GM20000 (cell line): ENCODE measurements at places on chromosomes 16 and 17.

DNA sequence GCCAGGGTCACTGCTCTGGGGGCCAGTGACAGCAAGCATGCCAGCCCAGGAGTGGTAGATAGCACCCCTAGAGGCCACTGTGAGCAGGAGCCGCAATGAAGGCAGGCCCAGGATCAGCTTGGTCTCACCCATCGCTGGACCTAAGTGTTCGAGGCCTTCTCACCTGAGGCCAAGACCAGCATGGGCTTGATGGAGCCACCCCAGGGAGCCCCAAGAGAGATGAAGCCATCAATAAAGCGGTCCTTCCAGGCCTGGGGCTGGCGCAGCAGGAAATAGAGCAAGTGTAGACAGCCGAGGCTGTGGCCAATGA is 1.8 kb downstream of the LCAT start:
- DNase-seq, result peak; percentile 78

- DNase-seq, result no peak
Measured at GRCh38 chr17:47686664-47687327, 7.2 kb upstream of the TBKBP1 start.

DNA sequence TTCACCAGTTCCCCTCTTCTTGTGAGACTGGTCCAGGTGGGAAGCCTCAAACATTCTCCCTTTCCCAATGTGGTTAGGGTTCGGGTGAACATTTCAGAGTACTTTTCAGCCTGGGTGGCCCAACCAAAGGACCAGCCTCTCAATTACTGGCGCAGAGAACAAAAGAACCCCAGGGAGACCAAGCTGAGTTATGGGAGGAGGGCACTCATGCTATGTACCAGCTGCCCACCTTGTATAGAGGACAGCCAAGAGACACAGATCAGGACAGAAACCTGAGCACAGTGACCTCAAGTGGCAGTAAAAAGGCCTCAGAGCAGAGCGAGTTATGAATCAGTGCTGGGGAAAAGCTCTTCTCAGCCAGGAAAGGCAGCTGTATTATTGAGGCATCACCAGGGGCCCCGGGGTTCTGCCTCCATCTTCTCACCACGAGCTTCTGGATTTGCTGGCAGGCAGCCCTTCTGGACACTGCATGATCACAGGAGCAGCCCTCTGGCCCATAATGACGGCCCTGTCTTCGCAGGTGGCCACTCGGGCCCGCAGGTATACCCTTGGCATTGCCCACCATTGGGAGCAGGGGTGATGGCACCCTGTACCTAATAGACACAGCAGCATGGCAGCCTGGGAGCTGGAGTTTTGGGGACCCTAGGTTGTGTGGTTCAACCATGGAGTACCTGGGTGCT is 3.8 kb downstream of the G6PC3 start:
- DNase-seq, result no peak

DNA sequence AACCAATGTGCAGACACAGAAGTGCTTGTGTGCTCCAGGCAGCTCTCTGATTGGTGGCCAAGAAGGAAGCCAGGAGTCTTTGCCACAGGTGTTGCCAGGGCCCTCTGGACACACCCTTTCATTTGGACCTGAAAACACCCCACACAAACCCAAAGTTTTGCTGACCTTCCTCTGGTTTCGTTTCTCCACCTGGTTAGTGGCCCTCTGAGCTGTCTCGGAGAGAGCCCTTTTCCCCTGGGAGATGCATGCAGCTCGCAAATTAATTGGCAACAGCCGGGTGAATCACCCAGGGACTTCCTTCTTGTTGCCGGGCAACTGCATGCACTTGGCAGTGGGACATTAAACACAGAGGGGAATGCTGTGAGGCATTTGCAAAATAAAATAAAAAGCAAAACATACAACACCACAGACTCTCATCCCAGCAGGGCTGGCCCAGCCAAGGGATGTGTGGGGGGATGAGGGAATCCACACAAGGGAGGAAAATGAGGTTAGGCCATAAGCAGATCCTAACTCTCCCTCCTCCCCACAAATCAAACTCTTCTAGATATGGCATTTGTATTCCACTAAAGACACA is 286.6 kb downstream of the SOX9 start:
- peak; percentile 63 for DNase-seq

- peak; percentile 40 for DNase-seq
Measured at GRCh38 chr16:48608871-48609651, 919 bp downstream of the N4BP1 start.

GRCh38 chr17:38442548-38442947 is 14.3 kb downstream of the ARHGAP23 start:
- no peak for DNase-seq

GRCh38 chr16:10338426-10338825 is 47.4 kb upstream of the ATF7IP2 start:
- no peak for DNase-seq

DNA sequence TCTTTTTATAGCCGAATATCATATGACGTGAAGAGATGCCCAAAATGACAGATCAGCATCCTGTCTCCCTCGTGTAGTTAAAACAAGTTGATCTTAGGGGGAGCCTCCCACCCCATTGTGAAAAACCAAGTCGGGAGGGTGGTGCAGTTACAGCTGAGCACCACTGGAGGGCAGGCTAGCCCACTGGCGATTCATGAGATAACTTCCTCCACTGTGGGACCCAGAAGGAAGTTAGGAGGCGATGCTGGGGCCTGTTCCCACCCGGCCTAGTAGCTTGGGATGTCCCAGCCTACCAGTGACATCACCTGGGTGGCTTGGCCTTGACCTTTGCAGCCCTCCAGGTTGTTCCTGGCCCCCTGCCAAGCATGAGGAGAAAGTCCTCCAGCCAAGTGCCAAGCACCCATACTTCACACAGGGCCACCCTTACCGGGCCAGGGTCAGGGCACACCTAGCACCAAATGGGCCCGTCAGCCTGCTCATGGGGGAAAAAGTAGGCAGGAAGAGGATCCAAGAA is 8.1 kb upstream of the CPNE2 start:
- peak; percentile 88 for DNase-seq

DNA sequence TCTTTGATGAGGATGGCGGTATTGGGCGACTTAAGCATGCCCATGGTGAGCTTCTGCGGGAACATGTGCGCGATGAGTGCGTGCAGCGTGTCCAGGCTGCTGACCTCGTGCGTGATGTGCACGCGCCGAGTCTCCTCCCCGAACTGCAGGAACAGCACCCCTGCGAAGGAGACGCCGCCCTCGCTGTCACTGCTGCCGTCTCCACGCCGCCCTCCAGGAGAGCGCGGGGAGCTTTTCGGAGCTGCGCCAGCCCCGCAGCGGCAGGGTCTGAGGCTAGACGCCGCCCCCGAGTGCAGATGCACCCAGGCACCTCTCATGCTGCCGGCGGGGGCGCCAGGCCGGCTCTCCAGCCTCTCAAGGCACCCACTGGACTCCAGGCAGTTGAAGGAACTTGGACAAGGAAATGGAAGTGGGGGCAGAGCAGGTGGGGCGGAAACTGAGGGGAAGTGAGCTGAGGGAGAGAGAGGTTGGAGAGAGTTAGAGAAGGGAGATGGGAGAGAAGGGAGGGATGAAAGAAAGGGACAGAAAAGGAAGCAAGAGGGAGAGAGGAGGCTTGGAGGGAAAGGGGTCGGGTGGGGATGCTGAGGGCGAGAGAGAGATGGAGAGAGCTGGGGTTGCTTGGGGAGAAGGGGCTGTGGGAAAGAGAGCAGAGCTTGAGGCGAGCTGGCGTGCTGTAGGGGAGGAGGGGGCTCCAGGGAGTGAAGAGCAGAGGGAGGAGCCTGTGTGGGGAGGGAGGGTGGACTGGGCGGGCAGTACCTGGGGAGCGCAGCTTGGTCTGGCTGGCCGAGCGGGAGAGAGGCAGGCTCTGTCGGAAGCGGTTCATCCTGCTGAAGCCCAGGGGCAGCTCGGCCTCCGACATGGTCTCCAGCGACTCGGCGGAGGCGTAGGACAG is 42.1 kb downstream of the SRCIN1 start:
- DNase-seq, result no peak

GRCh38 chr16:27232901-27233625 is 29.7 kb downstream of the KDM8 start:
- DNase-seq, result no peak

DNA sequence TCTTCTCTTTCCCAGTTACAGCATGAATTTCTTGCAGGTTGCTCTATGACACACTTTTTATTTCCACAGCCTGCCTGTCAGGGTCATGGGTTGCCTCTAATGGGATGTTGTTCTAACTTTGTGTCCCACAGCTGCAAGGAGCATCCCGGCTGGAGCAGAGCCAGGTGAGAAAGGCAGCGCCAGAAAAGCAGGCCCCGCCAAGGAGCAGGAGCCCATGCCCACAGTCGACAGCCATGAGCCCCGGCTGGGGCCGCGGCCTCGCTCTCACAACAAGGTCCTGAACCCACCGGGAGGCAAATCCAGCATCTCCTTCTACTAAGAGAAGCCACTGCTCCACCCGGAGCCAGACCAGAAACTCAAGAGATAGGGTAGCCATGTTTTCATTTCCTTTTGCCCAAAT is 7.3 kb upstream of the MAPK8IP3 start:
- no peak for DNase-seq

- DNase-seq, result no peak
Measured at GRCh38 chr16:48276102-48276501, 28.8 kb upstream of the ABCC11 start.

DNA sequence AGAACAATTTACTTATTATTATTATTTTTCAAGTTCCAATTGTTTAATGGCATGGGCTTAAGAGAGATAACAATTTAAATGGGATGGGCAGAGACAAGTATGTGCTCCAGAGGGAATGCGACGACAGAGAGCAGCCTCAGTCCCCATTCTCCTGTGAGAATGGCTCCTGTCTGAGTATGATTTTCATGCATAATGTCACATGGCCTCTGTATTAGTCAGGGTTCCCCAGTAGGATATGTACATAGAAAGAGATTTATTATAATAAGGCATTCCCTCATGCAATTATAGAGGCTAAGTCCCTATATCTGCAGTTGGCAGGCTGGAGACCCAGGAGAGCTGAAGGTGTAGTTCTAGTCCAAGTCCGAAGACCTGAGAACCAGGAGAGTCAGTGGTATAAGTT is 22.9 kb upstream of the NKD1 start:
- no peak for DNase-seq

- DNase-seq, result no peak
Measured at GRCh38 chr16:71425746-71426068, 16.1 kb downstream of the TLE7 start.

- DNase-seq, result no peak
Measured at GRCh38 chr17:10156599-10156947, 41.8 kb downstream of the GAS7 start.

DNA sequence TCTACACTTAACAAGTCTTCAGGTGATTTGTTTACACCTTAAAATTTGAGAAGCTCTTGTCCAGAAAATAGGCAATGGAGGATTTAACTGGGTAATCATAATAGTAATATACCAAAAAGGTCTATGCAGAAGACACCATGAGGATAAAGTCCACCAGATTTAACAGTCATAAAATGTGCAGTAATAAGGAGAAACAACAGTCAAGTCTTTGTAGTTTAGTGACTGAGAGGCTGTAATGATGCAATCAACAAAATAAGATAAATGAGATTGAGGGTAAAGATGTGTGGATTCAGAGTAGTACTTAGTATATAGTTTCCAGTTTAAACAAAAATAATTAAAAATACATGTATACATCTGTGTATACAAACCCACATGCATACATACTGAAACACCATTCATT is 91.2 kb downstream of the STXBP4 start:
- no peak for DNase-seq

DNA sequence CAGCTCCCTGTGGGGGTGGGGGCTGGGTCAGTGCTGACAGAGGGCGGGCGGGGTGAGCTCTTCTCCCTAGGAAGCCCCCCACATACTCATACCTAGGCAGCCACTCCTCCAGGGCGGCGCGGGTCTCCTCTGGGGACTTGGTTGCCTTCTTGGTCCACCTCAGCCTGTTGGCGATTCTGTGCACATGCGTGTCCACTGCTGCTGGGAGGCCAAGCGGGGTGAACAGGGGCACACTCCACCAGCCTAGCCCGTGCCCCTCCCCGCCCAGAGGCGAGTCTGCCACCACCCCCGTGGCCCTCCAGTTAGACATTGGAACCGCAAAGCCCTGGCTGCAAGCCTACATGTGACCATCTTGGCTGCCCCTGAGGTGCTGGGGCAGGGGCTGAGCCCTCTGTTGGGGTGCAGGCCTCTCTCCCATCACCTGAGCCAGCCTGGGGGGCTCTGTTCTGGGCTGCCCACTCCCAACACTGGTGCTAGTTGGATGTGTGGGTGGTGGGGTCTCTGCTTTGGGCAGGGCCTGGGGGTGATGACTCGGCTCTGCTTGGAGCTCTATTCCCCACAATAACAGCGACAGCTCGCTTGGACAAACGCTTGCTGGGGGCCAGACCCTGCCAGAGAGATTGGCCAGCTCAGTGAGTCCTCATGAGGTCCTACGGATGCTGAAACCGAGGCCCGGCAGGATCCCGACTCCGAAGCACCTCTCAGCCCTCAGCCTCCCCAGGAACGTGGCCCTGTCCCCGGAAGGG is 7.4 kb downstream of the NTHL1 start:
- DNase-seq, result no peak

- DNase-seq, result no peak
Measured at GRCh38 chr17:74843352-74843627, 16.4 kb downstream of the GRIN2C start.
